ENCODE measurements at places on chromosomes 6 and 20.

DNA sequence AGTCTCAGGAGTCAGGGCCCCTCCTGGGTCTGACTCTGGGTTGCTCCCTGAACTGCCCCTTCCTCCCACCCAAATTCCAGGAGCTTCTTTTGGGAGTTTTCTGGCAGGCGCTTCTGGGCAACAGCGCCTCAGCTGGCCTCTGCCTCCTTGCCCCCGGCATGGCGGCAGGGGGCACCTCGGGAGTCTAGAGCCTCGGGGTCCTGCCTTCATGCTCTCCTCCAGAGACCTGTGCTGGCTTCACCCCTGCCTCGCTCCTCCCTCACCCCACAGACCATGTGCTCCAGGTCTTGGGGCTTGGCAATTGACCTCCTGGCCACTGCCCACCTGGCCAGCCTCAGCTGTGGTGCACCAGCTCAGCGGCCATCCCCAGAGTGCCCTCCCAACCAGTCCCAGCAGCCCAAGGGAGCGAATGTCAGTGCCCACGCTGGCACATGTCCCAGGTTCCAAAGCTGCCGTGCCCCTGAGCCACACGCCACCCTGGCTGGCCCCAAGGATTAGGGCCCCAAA lies 43.4 kb downstream of the SRC start:
- DNase-seq, result no peak

DNA sequence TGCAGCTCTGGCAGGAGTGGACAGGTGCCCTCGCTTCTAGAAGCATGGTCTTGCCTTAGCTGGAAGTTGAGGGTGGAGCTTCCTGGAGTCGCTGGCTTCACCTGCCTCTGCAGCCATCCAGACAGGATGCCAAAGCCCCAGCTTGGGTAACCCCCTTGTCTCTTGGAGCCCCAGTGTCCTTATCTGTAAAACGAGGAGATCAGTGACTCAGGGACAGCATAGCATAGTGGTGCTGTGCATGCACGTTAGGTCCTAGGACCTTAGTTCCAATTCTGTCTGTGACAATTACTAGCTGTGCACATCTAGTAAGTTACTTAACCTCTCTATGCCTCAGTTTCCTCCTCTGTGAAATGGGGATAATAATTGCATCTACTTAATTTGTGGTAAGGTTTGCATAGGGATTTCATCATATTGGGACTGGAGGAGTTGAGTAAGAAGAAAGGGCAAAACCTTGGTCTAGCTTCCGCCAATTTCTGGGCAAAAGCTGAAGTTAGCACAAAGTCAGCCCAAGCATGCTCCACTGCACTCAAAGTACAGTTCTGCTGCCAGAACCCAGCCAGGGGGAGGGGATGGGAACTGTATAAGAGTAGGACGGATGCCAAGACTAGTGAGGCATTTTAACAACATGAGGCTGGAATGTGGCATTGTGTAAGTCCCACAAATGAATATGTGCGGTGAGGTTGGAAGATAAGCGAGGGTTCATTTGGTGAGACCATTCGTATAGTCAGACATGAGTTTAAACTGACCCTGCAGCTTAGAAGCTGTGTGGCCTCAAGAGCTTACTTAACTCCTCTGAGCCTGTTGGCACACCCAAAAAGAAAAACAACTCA lies 24.5 kb downstream of the TOX2 start:
- no peak for DNase-seq

- no peak for DNase-seq
Measured at GRCh38 chr6:37024656-37025337, 19.3 kb downstream of the FGD2 start.

- peak; percentile 55 for DNase-seq
Measured at GRCh38 chr20:49608752-49609670, 41.1 kb upstream of the PTGIS start.

- DNase-seq, result no peak
Measured at GRCh38 chr20:53512076-53512475, 81.6 kb downstream of the ZNF217 start.

DNA sequence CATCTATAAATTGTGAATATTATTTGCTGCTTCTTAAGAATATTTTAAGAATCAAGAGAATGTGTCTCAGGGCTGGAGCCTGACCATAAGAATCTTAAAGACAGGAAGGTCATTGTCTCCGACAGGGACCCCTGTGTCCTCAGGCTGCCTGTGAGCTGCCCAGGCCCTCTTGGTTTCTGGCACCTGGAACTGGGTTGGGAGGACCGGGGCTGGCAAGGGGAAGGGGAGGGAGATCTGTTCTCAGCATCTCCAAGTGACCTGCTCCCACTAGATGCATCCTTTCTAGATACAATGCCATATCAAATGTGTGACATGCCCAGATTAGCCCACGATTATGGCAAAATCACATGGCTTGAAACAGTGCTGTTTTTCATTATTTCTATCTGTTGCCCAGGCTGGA lies 110.5 kb downstream of the SCML4 start:
- DNase-seq, result no peak

GRCh38 chr6:16412982-16413381 lies 174.6 kb downstream of the GMPR start:
- no peak for DNase-seq

GRCh38 chr6:157376706-157377230 lies 4.2 kb upstream of the ZDHHC14 start:
- no peak for DNase-seq

- peak; percentile 61 for DNase-seq
Measured at GRCh38 chr6:25556516-25556915, 95.5 kb upstream of the SCGN start.

- no peak for DNase-seq
Measured at GRCh38 chr6:45822873-45823272, 192.8 kb downstream of the CLIC5 start.

DNA sequence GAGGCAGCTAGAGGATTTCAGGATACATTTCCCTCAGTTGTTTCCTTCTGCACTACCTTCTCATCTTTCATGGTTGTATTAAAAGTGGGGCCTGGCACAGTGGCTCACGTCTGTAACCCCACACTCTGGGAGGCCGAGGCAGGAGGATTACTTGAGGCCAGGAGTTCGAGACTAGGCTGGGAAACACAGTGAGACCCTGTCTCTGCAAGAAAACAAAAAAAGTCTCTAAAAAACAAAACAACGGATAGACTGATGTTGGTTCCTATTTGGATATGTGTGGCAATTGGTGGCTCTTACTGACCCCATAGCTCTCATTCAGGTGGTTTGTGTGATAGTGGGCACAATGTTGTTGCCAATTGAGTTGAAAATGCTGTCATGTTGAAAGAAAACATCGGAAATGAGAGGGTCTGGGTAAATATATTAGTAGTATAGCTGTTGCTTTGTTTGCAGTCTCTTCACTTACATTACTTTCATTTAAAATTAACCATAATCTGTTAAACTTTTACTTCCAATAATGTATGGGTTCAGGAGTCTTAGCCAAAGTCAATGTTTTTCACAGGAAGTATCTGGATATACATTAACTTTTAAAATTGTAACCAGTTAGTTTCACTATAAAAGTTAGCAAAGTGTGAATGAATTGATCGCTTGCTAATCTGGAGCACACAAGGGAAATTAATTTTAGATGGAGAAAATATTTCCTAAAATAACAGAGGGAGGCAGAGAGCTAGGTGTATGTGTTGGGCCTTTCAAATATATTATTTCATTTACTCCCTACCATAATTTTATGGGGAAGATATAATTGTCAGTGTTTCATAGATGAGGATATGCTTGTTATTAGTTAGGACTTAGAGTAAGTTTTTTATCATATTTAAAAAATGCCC lies 31.1 kb downstream of the UTRN start:
- DNase-seq, result no peak

DNA sequence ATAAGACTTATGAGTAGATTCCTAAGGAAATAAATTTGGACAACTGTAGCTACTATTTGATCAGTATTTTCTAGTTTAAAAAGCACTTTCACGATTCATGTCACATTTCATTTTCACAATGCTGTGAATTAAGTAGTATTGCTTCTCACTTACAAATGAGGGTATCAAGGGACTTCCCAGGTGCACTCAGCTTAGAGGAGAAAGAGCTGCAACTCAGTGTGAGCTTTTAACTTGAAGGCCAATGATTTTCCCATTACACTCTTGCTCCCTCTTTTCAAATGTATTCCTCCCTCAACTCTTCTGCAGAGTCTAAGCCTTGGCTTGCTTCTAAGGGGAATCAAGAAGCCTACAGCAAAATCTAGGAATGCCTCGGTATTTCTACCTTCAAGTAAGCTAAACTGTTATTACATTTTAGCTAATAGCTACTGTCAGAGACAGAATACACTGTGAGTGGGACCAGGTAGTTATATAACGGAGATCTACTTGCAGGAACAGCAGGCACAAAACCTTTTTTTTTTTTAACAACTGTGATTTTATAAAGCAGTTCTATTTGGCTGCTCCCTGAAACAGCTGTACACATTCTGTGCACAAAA lies 339.0 kb downstream of the SYNE1 start:
- no peak for DNase-seq

All from stimulated activated CD4-positive, alpha-beta T cell treated with anti-CD3 and anti-CD28 coated beads, Interleukin-2, amount 100 ng/mL, for 4 hours (primary cell).